Endothelial cell of umbilical vein (primary cell): ENCODE measurements at places on chromosomes 5 and 9. TPM values are rescaled to one million over a fixed set of nuclear protein-coding genes. Genes with fewer than 3 reads are reported as not detected.

Gene ORM2
- total RNA-seq: not detected in 2 replicates

Gene TMEM252
- not detected in 2 replicates for total RNA-seq

DNA sequence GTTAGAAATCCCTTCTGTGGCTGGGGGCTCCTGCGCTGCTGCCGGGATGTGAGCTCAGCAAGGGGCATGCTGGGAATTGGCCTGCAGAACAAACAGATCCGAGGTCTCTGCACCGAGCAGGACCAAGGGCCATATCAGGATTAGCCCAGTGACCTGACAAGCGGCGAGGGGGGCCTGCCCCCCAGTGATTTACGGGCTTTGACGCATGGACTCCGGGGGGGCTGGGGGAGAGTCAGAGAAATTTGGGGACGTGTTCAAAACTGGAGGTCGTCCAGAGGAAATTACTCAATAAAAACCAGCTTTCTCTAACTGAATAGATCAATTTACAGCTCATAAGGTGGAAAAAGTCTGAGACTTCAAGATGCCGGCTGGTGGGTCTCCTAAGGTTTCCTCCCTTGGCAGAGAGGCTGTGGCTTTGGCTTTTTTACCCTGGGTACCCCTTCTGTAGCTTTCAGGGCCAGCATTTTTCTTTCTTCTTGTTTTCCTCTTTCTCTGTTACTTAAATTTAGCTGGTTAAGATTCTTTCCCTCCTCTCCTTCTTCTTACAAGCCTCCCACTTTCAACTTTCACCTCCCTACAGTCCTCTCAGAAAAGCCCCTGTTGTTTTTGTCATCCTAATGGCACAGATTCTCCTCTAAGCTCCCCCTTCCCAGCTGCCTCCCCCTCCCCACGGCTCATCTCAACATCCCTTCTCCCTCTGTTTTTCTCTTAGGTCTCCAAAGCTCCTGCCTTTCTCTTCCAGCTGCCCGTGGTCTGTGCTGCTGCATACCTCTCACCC, 551.0 kb downstream of the CCDC171 start:
- DNase-seq: no peak

Gene DPYSL3
- 142 and 146 TPM in 2 replicates for total RNA-seq

DNA sequence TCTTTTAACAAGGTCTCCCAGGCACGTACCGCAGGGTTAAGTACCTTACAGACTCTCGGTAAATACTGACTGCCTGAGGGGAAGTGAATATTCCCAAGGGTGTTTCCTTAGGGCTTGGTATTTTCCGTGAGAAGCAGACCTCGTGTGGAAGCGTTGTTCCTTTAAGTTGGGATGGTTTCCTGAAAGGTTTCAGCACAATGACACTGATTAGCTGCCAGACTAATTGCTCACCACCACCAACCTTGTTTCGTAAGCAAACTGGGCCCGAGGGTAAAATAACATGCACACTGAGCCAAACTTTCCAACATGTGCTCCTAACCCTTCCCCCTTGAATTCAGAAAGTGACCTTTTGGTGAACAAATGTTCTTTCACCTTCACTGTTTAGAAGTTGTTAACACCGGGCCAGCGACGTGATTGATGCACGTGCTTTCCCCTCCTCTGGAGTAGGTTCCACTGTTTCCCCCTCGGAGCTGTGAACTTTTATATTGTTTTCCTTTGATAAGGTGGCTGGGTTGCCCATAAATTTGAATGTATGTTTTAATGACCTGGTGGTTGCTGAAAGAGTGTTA, 128.1 kb upstream of the RPS23 start:
- DNase-seq: peak; percentile 100

GRCh38 chr5:98816582-98817222, 43.2 kb downstream of the RGMB start:
- peak; percentile 52 for DNase-seq

GRCh38 chr5:126857472-126858410, 80.8 kb downstream of the LMNB1 start:
- DNase-seq: no peak

DNA sequence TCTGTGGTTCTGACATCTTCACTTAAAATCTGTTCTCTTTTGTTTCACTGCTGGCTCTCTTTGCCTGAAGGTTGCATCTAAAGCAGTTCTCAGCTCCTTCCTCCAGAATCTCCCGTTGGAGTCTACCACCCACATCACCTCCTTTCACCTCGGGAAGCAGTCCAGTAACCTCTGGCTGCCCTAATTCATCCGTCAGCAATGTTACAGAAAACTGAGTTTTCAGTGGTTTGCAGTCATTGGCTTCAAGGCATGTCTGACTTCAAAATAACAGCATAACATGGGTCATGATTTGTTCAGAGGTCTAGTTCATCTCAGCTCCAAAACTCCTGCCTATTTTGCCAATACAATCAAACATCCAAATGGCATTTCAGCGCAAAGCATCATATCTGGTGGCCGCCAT, 107.7 kb downstream of the GOLPH3 start:
- no peak for DNase-seq
